ENCODE measurements at places on chromosomes 11 and 22. TPM values are rescaled to one million over a fixed set of nuclear protein-coding genes. Genes with fewer than 3 reads are reported as not detected.

- peak; percentile 35 for DNase-seq
Observed at GRCh38 chr11:78653294-78653909, 78.7 kb upstream of the NARS2 start.

DNA sequence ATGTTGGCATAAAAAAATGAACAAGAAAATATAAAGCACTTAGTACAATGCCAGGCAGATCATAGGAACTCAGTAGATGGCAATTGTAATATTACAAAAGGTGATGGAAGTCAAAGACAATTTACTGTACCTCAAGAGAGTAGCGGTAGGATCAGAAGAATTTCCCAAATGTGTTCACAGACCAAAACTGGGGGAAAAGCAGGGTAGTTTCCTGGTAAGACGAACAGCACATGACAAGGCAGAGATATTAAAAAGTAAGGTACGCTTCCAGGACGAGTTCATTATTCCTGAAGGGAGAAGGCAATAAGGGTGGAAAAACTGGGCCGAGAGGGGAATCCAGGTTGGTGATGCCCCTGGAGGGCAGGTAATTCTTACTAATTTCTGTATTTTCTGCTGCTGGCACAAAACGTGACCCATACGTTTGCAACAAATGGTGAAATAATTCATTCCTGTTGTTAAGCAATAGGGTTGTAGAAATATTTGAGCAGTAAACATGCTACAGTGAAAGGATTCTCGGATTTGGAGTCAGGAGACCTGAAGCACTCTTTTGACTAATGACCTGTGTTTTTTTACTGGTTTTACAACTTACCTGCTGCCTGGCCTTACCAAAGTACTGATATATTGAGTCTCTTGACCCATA is 786 bp upstream of the ANKRD42 start:
- no peak for DNase-seq

C11orf52 gene
- total RNA-seq, result 1.8 TPM

DNA sequence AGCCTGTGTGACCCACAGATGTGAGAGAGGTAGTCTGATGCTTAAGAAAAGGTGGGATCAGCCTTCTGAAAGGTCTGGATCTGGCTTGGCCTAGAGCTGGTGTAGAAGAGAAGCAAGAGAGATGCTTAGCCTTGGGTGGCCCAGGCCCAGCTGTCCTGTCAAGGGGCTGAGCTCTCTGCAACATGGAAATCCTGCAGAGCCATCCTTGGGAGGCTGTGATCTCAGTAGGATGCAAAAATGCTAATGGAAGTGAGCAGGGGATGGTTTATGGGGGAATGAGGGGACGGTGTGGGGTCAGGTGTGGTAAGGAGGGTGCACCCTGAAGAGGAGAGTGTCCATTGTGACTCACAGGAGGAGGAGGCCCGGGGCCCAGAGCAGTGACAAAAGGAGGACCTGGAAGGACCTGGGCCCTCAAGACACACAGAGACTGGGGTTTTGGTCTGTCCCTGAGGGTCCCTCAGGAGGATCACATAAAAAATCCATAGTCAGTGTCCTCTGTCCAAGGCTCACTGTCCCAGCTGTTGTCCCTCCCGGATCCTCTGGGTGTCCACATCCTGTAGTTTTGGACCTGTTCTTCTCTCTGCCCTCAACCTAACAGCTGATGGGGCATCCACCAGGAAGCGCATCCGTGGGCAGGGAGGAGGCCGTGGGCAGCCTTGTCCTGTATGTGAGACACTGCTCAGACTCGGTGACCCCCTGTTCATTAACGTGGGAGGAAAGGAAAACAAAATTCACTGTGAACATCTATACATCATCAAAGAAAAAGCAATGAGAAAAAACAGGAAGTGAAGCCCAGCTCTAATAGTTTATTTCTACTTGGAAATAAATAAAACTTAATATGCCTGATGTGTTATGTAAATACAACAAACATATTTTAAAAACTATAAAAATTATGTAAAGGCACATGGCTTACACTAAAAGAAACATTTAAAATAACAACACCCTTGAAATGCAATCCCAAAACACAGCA is 129.8 kb downstream of the ZNF280B start:
- DNase-seq, result no peak

PRMT3 gene
- 16.3 TPM for total RNA-seq

- no peak for DNase-seq
Observed at GRCh38 chr11:120810251-120810650, 213.7 kb upstream of the TBCEL start.

DNA sequence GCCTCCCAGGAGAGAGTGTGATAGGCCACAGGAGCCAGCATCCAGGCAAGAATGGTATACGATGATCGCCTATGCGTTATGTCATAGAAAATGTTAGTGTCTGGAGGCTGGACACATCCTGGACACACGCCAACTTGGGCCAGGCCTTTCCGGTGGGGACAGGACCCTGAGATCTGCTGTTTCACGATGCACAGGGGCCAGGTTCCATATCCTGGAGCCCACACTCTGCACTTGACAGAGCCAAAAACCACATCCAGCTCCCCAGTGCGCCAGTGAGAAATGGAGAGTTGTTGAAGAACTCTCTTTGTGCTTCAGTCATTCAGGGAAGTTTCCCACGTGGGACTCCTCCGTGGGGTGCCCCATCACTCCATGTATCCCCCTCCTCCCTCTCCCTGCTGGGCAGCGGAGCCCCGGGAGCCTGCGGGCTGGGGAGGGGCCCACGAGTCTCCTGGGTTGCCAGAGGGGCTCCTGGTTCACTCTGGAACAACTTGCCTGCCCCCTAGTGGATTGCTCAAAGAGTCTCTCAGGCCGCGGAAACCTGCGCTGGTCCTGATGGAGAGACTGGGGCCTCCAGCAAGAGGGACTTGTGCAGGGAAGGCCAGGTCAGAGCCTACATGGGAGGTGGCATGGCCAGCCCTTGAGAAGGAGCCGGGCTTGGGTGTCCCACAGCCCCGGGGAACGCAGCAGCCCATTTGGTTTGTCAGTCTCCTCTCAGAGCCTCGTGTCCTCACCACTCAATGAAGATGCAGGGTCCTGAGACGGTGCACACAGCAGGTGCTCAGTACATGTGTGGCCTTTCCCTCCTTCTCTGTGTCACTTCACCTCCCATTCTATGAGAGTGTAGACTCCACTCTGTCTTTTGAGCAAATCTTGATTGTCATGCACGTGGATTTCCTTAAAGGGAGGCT is 10.2 kb upstream of the LRRC32 start:
- peak; percentile 84 for DNase-seq

DNA sequence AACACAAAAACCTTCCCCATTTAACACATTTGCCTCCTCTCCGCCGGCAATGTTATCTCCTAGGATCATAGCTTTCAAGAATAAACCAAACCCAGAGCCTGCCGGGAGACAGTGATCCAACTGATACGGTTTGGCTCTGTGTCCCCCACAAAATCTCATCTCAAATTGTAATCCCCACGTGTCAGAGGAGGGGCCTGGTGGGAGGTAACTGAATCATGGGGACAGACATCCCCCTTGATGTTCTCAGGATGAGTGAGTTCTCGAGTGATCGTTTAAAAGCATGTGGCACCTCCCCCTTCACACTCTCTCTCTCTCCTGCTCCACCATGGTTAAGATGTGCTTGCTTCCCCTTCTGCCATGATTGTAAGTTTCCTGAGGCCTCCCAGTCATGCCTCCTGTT is 33.3 kb downstream of the RBFOX2 start:
- peak; percentile 83 for DNase-seq

DNA sequence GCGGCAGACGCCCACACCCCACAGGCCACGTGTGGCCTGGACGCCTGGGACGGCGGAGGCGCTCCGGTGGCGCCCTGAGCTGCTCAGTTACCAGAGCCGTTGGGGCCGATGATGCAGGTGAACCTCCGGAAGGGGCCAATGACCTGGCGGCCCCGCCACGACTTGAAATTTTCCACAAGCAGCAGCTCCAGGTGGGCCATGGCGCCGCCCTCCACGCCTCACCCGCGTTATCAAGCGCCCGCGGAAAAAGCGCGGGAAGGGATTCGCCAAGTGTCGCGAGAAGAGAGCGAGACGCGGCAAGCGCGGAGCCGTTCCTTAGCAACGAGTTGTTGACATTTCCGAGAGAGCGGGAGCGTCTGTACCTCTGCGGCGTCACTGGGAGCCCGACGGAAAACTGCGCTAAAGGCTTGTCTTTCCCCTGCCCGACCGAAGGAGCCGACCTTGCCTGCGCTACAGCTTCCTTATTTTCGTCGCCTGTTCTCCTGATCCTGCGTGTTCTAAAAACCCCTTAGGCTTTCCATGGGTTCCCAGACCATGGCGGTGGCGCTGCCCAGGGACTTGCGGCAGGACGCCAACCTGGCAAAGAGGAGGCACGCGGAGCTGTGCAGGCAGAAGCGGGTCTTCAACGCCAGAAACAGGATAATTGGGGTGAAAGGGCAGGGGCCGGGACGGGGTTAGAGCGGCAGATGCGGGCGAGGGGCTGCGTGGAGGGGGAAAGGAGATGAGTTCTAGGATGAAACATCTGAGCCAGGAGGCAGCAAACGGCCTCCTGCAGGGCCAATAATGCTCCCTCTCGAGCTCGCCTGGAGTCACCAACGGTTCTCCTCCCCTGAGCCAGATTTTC is at the start of the genes RIBC2 and SMC1B:
TSS of gene RIBC2 (plus strand) at position 326 of the 844 bp plus-strand sequence. CDS start at position 520, 194 bp downstream.
TSS of gene SMC1B (minus strand) at position 232 of the 844 bp plus-strand sequence. CDS start at position 200, 32 bp downstream.
- DNase-seq, result peak; percentile 93

DEUP1 gene
- not detected for total RNA-seq

NRXN2 gene
- total RNA-seq, result 13.8 TPM

DNA sequence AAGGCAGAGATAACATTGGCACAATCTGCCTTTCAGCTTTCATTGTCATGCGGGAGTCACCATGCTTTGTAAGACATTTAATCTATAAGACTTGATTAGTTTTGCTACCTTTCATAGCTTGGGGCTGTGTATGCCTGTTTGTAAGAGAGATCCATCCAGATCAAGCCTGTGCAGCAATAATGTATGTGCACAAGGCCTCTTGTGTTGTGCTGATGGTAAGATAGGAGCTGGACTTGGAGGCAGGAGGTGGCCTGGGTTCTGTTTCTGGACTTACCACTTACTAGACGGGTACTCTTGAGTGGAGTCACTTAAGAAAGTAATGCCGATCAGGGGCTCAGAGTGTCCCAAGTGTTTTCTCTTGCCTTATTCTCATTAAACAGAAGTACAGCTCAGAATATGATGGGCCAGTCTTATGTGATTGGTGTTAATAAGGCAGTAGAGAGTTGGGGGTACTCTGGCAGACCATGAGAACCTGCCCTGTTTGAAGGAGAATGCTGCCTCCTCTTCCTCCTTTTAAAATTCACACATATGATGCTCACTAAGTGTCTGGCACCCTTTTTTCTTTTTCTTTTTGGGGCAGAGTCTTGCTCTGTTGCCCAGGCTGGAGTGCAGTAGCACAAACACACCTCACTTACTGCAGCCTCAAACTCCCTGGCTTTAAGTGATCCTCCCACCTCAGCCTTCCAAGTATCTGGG is 30.9 kb downstream of the PTPRJ start:
- no peak for DNase-seq

GRCh38 chr11:44823006-44823405 is 96.2 kb downstream of the TSPAN18 start:
- DNase-seq, result no peak

DNA sequence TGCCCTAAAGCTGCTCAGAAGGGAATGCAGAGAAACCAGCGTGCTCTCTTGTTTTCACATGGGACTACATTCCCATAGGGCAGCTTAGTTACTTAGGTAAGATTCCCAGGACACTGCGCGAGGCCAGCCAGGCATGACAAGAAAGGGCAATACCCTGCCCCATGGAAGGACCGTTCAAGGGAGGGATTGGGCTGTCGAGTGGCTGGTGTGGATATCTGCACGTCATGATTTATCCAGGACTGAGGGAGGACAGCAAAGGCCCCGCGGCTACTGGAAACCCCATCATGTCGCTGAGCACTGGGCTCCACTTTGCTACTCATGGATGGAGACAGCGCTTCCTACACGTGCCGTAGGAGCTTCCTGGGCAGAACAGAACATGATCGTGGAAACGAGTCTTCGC is 169.4 kb downstream of the OPCML start:
- no peak for DNase-seq

DNA sequence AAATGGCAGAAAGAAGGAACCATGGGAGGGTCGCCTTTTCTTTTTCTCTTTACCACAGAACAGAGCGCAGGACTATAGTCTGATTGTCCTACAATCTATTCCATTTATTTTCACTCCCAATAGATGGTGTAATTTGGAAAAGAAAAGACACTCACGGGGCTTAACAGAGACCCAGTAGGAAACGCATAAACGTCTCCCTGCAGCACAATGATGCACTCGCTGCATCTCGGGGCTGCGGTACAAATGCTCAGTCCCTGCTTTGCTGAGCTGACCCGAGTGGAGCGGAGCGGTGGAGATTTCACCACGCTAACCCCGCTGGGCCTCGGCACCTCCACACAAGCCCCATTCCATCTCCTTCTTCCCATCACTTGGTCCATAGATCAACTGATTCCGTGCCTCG is 1.5 kb downstream of the FEZ1 start:
- no peak for DNase-seq
